NCI-H1694 (cell line): ENCODE measurements at places on chromosomes 6 and 20.
A peak's percentile ranks its signal among the peaks of the same experiment; 100 is the strongest.

GRCh38 chr6:24940311-24940917 lies 4.7 kb upstream of the RIPOR2 start:
- no peak for DNase-seq

GRCh38 chr6:121944354-121944753 lies 455.1 kb upstream of the HSF2 start:
- no peak for DNase-seq

DNA sequence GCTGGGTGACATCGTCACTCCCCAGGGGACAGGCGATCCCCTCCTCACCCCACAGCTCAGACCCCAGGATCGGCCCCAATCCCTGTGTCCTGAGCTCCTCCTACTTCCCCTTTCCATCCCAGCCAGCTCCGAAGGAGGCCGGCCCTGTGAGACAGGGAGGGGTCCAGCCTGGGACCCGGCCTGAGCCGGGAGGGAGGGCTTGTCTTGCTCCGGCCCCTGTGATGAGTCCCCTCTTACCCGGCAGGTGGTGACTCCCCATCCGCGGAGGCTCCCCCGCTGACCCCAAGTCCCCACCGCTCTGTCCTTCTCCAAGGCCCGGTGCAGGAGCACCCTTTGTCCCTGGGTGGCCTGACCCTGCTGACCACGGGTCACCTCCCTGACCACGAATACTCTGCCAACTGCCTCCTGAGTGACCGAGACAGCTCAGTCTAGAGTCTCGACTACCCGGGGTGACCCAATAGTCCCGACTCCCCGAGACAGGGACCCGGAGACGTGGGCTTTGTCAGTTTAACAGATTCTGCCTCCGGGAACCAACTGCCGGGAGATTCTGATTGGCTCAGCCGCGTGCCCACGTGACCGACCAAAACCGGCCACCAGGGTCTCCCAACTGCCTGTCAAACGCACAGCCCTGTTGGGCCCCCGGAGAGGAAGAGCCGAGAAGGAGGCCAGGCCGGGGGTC lies 187.4 kb upstream of the PROKR2 start:
- no peak for DNase-seq

GRCh38 chr20:45328451-45328850 lies 19.8 kb downstream of the SDC4 start:
- no peak for DNase-seq

GRCh38 chr20:53444401-53445149 lies 149.1 kb downstream of the ZNF217 start:
- no peak for DNase-seq

GRCh38 chr20:61664556-61665320 lies 400.9 kb downstream of the TAF4 start:
- DNase-seq = no peak

DNA sequence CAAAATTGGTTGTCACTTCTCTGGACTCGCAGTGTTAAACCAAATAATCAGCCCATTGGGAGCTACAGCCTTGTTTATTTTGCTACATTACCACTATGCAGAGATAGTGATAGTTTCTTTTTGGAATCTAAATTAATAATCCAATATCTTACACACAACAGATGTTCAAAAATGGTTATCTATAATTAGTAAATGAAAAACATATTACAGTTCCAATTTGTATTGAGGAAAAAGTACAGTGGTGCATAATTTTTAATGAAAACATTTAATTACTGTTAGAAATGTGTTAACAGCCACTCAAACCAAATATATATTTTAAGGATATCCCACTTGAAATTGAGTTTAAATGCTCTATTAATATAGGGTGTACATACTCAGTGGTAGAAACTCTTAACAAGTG lies 327.3 kb upstream of the MARCKS start:
- no peak for DNase-seq

- DNase-seq = no peak
Observed at GRCh38 chr6:106609699-106610098, 19.6 kb downstream of the RTN4IP1 start.

DNA sequence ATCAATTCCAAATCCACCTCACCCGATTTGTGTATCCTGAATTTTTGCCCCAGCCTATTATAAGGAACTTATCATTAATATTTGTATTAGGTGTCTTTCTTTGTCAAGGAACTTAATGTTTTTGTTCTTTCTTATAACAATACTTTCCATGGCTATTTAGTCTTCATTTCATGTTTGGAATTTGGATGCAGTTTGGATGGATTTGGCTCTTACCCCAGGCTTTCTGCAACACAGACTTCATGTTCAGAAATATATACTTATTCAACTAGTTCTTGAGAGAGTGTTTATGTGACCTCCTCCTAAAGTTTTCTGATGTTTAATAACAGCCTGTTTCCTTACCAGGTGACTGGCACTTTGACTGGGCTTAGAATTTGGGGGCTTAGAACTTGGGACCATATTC lies 35.9 kb upstream of the TOX2 start:
- no peak for DNase-seq

GRCh38 chr6:16337295-16337975 lies 99.0 kb downstream of the GMPR start:
- peak; percentile 58 for DNase-seq

- DNase-seq = no peak
Observed at GRCh38 chr20:3093861-3094361, 9.4 kb upstream of the AVP start.

- DNase-seq = no peak
Observed at GRCh38 chr6:166989427-166990032, 9.7 kb upstream of the CEP43 start.
